NCI-H187 (cell line): ENCODE measurements at places on chromosomes 11 and 22.

DNA sequence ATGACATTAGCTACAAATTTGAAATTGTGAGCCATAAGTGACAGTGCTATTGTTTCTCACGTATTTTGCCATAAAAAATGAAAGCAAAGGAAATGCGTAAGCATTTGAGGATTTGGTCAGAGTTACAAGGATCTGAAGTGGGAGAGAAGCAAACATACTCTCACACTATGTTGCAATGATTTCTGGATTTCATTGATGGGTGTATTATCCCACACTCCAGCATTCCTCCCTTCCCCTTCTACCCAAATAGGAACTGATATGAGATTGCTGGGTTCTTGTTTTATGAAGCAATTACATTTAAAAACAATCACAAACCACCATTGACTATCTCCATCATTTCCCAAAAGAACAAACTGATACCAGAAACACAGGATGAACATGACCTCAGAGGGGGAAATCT is 314.0 kb upstream of the CTSC start:
- DNase-seq, result no peak

- DNase-seq, result no peak
Observed at GRCh38 chr11:98625526-98625925, 395.2 kb upstream of the CNTN5 start.

DNA sequence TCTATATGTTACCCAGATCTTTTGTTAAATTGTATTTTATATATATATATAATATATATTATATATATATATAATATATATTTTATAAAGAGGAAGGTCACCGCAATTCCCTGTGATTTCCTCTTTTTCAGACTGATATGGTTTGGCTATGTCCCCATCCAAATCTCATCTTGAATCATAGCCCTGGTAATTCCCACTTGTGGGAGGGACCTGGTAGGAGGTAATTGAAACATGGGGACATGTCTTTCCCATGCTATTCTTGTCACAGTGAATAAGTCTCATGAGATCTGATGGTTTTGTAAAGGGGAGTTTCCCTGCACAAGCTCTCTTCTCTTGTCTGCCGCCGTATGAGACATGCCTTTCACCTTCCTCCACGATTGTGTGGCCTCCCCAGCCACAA is 157.6 kb downstream of the RAB38 start:
- no peak for DNase-seq

DNA sequence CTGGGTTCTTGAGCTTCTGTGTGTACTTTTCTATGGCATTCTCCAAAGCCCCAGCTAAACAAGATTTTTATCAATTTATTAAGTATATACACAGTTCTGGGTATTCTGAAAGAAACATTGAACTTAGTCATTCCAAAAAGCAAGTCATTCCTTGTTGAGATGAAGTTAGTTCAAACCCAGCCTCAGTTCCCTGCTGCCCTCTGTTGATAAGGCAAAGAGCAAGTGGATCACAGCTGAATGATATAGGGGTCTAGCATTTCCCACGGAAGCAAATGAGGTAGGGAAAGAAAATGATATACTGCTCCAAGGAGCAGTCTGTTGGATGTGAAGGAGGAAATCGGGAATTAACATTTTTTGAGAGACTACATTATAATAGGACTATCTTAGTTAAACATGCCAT is 841.8 kb upstream of the TENM4 start:
- no peak for DNase-seq

- no peak for DNase-seq
Observed at GRCh38 chr11:129695571-129696308, 119.9 kb upstream of the TMEM45B start.
